ENCODE measurements at places on chromosomes 7 and 10.

DNA sequence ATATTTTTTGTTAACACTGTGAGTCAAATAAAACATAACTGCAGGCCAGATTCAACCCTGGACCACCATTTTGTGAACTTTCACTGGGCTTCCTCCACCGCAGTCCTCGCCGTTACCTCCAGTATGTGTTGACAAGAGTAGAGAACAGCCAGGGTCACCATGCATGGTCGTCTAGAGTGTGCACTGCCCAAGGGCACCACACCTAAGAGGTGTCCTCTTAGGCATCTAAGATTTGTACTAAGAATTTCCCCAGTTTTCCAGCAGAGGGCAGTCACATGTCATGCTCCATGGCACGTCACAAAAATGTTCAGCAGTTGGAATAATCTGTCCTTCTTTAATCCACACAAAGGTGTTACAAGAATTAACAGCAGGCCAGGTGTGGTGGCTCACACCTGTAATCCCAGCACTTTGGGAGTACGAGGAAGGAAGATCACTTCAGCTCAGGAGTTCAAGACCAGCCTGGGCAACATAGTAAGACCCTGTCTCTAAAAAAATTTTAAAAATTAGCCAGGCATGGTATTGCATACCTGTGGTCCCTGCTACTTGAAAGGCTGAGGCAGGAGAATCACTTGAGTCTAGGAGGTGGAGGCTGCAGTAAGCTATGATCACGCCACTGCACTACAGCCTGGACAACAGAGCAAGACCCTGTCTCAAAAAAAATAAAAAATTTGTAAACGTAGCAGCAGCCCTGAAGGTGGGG, 71.2 kb upstream of the FOXK1 start:
- DNase-seq, result peak; percentile 30

- DNase-seq, result peak; percentile 52
Observed at GRCh38 chr7:4803397-4804241, 28.2 kb downstream of the AP5Z1 start.

DNA sequence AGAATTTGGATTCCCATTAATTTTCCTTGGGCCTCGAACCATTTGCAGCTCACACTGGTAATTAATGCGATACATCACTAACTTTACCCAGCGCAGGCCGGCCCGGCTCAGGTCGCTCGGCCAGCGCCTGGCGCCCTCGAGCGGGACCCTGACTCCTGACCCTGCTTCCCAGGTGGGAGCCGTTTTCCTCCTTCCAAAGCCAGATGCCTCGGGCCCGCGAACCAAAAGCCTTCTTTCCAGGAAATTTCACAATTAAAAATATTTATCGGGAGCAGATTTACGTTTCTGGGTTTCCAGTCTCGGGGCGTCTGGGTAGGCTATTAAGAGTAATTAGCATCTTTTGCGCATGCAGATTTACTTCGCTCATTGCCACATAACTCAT, 12.2 kb downstream of the LBX1 start:
- DNase-seq, result no peak

DNA sequence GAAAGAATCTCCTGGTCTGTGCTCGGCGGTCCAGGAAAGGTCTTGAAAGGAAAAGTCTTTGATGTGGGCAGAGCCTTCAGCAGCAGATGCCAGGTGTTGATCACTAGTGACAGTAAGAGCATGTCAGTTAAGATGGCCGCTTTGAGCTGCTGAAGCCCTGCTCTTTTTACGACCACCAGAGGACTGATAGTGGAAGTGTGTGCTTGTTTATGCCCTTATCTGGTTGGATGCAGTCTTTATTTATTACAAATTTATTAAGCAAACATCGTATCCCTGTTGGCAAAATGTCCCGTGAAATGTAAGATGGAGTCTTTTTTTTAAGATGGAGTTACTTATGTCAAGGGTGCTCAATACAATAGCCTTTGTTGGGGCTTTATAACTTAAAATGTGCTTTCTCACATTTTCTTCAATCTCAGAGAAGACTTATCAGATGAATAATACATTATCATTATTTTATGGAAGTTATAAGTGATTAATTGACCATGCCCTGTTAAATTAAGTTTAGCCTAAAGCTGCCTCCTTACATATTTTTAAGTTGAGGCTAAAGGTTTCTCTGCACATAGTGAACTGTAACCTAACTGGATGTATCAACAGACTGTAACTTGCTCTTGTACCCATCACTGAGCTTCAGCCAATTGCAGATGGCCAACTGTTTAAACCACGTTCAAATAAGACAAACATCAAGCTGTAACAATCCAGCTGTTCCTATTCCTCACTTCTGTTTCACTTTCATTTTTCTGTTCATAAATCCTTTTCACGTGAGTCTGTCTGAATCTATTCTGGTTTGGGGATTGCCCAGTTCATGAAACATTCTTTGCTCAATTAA, 97.4 kb upstream of the PIK3CG start:
- DNase-seq, result no peak

- no peak for DNase-seq
Observed at GRCh38 chr7:139084709-139085108, 24.8 kb downstream of the ZC3HAV1 start.

DNA sequence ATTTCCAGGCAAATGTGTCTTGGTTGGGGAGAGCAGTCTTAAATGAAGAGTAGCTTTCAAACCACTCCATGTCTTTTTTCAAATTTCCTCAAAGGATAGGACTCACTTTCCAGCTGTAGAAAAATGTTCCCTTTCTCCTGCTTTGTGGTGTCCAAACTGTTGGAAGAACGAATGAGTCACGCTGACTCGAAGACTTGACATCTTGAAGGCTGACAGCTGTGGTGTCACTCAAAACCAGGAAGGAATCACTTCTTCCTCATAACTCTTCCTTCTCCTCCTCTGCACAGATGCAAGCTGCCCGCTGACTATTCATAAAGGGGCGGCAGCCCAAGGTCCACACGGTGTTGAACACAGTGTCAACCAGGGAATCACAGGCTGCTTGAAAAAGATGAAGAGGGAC, 19.2 kb downstream of the PLA2G12B start:
- no peak for DNase-seq

GRCh38 chr10:83562381-83562780, 576.9 kb upstream of the GHITM start:
- no peak for DNase-seq

Data from heart left ventricle (tissue), 16 donors.